Sigmoid colon (tissue), 7 donors: ENCODE measurements at places on chromosomes 6 and 20. TPM values are rescaled to one million over a fixed set of nuclear protein-coding genes. Genes with fewer than 3 reads are reported as not detected.
A peak's percentile ranks its signal among the peaks of the same experiment; 100 is the strongest.

The SDHAF4 gene
- total RNA-seq, result 6.4 TPM

DNA sequence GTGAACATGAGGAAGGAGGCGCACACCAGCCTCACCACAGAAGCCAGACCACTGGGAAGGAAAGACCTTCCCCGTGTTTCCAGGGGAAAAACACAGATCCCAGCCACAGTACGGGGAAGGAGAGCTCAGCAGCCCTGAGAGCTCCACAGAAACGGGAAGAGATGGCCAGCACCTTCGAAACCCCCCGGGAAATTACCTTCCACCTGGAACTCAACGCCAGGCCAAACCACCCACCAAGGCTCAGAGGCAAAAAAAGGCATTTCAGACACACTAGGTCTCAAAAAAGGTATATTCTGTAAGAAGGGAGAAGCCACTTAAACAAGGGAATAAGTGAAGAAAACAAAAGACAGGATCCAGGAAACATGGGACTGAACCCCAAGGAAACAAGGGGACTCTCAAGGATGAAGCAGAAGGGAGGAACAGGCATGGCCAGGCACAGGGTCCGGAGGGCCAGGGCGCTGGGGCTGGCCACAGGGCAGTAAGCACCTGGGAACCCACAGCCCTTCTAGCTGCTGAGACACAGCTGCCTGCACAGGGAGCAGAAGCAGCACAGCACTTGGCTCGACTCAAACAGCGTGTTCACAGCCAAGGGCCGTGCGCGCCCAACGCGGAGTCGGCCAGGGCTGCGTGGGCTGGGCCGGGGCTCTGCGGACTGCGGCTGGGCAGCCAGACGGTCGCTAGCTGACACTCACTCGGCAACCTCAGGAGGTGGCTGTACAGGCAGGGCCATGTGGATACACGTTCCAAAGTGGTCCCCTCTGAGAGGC is 44.6 kb downstream of the TAF4 start:
- H3K4me3 ChIP-seq, result no peak overlapping the region
- no peaks in the 10 kb centered on the region for H3K27me3 ChIP-seq
- peak; percentile 81 for DNase-seq

- H3K27me3 ChIP-seq, result no peaks in the 10 kb centered on the region
- H3K36me3 ChIP-seq, result no peaks in the 10 kb centered on the region
- H3K4me1 ChIP-seq, result peaks cover 6% of the 10 kb centered on the region
- no peak for DNase-seq
- H3K4me3 ChIP-seq, result no peak overlapping the region
These were observed 72.4 kb upstream of the TNFAIP3 start for GRCh38 chr6:137794516-137795201.

The HLA-A gene
- total RNA-seq, result 524 TPM

The HLA-C gene
- total RNA-seq, result 129 TPM

GRCh38 chr20:47551222-47551621 is 49.5 kb downstream of the NCOA3 start:
- peaks cover 4% of the 10 kb centered on the region for H3K4me1 ChIP-seq
- H3K4me3 ChIP-seq, result no peak overlapping the region
- H3K36me3 ChIP-seq, result no peaks in the 10 kb centered on the region
- DNase-seq, result no peak

The PDE10A gene
- total RNA-seq, result 7.5 TPM

DNA sequence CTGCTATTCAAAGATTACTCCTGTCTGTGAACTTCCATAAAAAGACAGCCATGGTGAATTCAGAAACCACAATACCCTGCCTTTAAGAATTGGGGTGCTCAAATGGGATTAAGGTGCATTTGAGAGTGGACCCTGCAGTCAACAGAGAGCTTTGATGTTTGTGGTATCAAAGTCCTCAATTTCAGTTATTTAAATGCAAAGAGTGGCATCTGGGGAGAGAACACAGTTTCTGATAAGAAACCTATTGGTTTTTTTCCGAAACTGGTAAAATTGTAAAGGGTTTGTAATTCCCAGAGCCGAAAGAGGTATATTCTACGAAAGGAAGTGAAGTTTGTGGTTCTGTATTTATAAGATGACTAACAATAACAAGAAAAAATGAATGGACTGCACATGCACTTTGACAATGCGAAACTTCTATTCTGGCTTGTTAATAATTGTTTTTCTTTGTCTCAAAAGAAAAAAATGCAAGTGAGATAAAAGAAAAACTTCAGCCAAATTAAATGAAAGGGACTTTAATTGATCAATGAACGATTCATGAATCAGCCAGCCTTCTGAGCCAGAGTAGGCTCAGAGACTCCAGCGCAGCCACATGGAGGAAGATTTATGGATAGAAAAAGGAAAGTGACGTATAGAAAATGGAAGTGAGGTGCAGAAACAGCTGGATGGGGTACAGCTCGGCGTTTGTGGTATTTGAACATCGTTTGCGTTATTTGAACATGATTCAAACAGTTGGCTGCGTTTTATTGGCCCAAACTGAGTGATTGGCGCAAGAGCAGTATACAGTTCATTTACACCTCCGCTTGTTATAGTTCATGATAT is 70.5 kb upstream of the DUSP22 start:
- H3K27me3 ChIP-seq, result no peaks in the 10 kb centered on the region
- no peaks in the 10 kb centered on the region for H3K36me3 ChIP-seq
- H3K27ac ChIP-seq, result no peak overlapping the region
- DNase-seq, result no peak
- no peaks in the 10 kb centered on the region for H3K4me1 ChIP-seq

The AAR2 gene
- 39.1 TPM for total RNA-seq

GRCh38 chr20:57048027-57048869 is 218.2 kb downstream of the BMP7 start:
- H3K27me3 ChIP-seq, result no peaks in the 10 kb centered on the region
- H3K4me1 ChIP-seq, result peaks cover 1% of the 10 kb centered on the region
- H3K4me3 ChIP-seq, result no peak overlapping the region
- no peak overlapping the region for H3K27ac ChIP-seq

The SPEF1 gene
- not detected for total RNA-seq

DNA sequence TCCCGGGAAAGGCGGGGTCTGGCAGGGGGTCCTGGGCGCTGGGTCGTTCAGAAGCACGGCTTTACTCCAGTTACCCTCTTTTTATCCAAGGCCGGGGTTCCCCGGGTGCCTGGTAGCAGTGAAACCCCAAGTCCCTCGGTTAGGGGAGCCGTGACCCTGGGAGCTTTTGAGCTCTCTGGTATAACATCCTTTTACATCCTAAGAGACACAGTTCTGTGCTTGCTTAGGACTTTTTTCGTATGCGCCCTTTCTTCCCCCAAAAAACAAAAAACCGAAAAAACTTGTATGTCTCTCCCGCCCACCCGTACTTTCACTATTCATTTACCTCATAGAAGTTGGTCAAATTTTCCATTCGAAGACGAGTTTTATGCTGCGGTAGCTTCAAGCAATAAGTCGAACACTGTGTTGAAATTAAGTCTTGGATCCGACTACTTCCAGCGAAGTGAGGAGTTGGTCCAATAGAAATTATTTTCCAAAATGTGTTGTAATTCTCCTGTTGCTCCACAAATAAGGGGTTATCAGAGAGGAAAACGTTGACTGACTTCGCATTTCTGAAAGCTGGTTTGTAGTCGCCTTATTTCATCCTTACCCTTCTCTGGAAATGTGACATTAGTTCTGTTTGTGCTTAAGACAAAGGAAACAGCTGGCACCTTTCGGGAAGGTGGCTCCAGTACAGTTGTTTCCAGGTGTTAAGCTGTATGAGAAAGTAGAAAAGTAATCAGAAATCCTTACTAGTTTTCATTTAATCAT is 816 bp upstream of the MAN1A1 start:
- no peaks in the 10 kb centered on the region for H3K27me3 ChIP-seq
- H3K36me3 ChIP-seq, result no peaks in the 10 kb centered on the region
- no peak for DNase-seq
- H3K27ac ChIP-seq, result peak overlapping the region; percentile 99
- H3K4me1 ChIP-seq, result no peaks in the 10 kb centered on the region

The PMEPA1 gene
- total RNA-seq, result 6.4 TPM

The ARG1 gene
- not detected for total RNA-seq

- peaks cover 14% of the 10 kb centered on the region for H3K4me1 ChIP-seq
- no peak overlapping the region for H3K4me3 ChIP-seq
- DNase-seq, result no peak
- no peaks in the 10 kb centered on the region for H3K27me3 ChIP-seq
These were observed 53.0 kb downstream of the SMOC2 start for GRCh38 chr6:168493976-168494375.

DNA sequence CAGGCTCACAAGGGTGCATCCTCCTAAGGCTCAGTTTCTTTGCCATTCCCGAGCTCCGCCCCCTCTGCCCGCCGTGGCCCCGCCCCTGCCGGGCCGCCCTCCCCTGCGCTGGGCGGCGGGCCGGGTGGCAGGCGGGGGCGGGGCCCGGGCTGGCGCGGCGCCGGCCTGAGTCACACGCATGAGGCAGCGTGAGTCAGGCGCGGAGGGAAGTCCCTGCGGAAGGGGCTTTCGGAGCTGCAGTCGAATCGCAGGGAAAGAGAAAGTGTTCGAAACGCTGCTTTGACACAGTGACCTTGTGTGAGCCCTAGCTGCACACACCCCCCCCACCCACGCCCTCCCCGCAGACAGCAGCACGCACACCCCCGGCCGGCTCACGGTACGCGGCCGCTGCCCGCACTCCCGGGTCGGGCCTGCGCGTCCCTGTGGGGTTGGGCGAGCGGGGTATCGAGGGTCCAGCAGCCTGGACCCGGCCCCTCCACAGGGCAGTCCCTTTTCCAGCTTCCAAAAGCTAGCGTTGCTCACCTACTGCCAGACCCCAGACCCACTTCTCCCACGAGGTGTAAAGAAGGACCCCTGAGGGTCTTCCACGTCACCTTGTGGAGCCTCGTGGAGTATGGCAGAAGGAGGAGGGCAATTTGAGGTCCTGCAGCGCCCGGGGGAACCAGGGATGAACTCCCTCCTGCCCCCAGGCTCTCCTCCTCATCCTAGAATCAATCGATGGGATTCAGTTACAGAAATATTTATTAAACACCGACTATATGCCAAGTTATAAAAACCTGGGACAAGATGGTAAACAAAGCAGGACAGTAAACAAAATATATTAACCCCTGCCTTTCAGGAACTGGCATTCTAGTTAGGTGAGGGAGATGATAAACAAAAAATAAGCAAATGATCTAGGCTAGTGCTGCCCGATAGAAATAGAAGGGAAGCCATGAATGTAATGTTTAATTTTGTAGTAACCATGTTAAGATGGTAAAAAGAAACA is 12.4 kb upstream of the HMGA1 start:
- H3K36me3 ChIP-seq, result no peaks in the 10 kb centered on the region
- H3K4me3 ChIP-seq, result peak overlapping the region; percentile 79
- H3K4me1 ChIP-seq, result peaks cover 13% of the 10 kb centered on the region
- H3K27me3 ChIP-seq, result no peaks in the 10 kb centered on the region

- H3K4me1 ChIP-seq, result no peaks in the 10 kb centered on the region
- H3K36me3 ChIP-seq, result no peaks in the 10 kb centered on the region
- H3K4me3 ChIP-seq, result no peak overlapping the region
These were observed 40.5 kb downstream of the HLA-F start for GRCh38 chr6:29763491-29764289.

- no peak overlapping the region for H3K27ac ChIP-seq
- DNase-seq, result no peak
- H3K4me3 ChIP-seq, result no peak overlapping the region
- H3K4me1 ChIP-seq, result peaks cover 29% of the 10 kb centered on the region
These were observed 2.3 kb downstream of the TCEA2 start for GRCh38 chr20:64065062-64065973.
